ENCODE measurements at places on chromosomes 13 and 19.

DNA sequence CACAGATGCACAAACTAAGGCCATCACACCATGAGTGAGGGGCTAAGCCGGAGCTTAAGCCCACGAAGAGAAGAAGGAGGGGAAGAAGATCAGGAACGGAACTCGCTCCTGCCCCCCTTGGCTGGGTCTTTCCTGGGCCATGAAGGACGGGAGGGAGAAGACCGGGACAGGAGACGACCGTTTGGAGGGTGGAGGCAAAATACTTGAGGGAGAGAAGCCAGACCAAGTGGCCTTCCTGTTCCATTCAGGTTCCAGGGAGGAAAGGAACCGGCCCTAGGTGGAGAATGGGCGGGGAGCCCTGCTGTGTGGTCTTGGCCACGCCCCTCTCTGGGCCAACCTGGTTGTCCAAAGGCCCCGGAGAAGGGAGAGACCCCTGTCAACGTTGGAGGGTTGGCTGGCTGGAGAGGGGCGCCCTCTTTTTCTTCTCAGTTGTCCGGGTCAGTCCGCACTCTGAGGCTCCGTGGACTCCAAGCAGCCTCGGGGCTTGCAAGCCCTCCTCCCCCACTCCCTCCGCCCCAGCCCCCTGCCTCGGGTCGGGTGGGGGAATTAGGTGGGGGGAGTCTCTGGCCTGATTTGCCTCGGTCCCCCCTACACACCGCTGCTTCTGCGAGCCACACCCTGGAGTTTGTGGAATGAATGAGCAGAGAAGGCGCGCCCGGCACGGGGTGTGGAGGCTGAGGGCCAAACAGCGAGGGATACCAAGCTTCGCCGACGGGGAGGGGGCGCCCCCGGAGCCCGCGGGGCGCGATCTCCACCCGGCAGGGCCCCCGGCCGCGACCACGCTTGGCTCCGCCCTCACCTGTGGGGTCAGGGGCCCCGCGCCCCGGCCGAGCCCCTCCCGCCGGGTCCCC, 757 bp downstream of the FBN3 start:
- DNase-seq, result no peak

DNA sequence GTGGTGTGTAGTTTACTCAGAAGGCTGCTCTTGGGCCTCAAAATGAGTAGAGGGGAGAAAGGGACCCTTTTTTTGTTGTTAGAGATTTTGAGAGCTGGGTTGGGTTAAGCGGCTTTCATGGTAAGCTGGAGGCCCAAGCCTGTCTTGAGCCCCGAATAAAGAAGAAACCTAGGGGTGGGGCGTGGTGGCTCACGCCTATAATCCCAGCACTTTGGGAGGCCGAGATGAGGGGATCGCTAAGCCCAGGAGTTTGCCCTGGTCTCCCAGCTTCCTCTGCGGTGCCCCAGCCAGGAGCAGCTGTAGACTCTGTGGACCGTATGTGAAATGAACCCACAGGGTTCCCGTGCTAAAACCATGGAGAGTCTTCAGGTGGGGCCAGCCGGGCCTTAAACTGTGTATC, 56.1 kb downstream of the KDM4B start:
- no peak for DNase-seq

GRCh38 chr13:113876346-113877148, 12.7 kb upstream of the GAS6 start:
- DNase-seq, result no peak

DNA sequence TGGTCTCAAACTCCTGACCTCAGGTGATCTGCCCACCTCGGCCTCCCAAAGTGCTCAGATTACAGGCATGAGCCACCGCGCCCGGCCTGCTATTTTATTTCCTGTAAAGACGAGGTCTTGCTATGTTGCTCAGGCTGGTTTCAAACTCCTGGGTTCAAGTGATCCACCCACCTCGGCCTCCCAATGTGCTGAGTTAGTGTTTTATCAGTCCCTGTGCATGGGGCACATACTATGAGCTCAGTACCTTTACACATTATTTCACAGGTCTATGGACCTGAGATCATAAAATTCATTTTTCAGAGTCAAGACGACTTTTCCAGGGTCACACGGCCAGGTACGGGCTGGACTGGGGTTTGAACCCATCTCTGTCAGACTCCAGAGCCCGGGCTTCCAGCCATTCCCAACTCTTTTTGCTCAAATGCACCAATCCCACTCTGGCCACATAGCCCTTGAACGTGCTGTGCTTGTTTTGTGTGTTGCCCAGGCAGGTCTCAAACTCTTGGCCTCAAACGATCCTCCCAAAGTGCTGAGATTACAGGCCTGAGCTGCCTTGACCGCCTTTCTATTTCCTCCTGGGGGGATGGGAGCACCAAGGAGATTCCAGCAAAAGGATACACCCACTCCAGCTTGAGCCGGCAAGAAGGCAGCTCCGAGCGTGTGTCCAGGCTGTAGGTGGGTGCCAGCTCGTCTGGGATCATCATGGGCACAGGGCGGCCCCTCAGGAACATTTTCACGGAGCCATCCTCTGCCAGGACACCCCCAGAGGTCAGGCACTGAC, 1.1 kb downstream of the EML2 start:
- DNase-seq, result no peak

DNA sequence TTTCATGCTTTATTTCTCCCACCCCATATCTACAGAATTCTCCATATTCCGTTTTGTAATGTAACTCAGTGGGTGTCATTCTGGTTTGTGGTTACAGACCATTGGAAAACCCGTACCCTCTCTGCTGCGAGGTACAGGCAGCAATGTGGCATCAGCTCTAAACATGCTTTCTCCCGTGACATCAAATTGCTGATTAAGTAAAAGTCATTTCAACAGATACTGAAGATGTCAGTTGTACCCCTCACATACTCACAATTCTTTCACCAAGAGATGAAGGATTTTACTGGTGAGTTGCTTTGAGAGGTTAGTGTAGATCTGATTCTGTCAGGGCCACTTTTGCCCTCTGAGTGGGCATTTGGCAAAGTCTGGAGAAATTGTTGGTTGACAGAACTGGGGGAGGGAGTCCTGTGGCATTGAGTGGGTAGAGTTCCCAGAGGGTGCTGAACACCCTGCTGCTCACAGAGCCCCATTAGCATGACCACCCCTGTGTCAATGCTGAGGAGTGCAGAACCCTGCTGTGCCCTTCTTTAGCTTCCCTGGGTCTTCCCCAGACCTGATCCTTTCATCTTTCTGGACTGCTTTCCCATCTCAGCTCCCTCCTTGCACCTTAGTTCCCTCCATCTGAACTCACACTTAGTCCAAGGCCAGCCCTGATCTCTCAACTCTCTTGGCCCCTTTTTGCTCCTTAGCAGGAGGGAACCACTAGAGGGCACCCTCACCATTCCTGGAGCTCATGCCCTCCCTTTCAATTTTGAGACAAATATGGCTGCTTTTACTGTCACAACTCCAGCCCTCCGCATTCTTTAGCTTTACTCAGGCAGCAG, 39.9 kb upstream of the CEACAM8 start:
- no peak for DNase-seq

DNA sequence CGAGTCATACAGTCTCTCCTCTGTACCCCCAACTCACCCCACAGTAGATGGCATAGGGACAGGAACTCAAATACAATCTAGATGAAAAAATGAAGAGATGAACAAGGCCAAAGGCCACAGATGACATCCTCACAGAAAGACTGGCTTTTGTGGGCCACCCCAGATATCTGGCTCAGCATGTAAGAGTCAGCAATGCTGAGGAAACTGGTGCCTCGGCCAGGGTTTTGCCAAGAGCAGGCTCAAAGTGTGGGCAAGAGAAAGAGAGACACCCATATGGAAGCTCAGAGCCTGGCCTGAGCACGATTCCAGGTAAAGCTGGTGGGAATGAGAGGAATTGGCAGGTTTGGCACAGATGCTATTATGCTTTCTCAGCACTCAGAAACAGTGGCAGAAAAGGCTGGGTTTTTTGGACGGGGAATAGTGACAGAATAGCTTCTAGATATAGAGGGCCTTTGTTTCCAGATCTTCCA, 460.6 kb downstream of the FOXO1 start:
- DNase-seq, result no peak

DNA sequence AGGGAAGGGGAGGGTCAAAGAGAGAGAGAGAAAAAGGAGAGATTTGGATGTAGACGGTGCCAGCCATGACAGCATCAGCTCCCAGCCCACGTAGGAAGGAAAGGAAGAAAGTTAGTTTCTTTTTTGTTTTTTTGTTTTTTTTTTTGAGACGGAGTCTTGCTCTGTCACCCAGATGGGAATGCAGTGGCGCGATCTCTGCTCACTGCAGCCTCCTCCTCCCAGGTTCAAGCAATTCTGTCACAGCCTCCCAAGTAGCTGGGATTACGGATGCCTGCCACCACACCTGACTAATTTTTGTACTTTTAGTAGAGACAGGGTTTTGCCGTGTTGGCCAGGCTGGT, 27.6 kb downstream of the ELL start:
- DNase-seq, result no peak

GRCh38 chr19:339262-339887, 5.2 kb downstream of the MIER2 start:
- no peak for DNase-seq

DNA sequence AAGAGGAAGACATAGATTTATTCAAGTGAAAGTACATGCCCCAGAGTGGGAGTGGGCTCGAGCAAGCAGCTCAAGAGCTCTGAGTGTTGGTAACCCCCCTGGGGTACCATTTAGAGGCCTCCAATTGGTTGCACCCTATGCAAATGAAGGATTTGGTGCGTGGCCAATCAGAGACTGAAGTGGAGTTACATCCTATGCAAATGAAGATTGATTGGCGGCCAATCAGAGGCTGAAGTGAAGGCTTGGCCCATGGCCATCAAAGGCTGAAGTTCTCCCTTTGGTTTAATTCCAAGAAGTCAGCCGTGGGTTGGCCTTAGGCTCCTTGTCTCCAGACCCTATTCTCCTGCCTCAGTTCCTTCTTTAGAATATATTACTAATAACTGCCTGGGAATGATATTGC, 12.9 kb upstream of the IGFL1 start:
- DNase-seq, result no peak

DNA sequence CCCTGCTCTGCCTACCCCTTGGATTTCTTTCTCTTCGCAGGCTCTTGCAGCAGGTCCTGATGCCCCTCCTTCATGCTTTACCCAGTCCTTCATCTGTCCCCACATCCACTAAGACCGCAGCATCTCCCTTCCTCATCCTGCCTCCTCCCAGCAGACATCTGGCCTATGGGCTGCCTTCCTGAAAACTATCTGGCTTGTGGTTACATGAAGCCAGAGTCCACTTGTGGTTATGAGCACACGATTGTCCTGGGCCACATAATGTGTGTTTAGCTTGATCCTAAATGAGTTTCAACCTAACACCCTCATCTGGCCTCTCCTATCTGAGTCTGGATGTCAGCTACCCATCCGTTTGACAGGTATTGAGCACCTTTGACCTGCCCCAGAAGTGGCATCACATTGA, 5.5 kb upstream of the ZNF175 start:
- DNase-seq, result no peak

- no peak for DNase-seq
Observed at GRCh38 chr19:18415178-18415867, 3.9 kb upstream of the SSBP4 start.

GRCh38 chr13:102774591-102775520, 1.3 kb upstream of the TEX30 start:
- no peak for DNase-seq

DNA sequence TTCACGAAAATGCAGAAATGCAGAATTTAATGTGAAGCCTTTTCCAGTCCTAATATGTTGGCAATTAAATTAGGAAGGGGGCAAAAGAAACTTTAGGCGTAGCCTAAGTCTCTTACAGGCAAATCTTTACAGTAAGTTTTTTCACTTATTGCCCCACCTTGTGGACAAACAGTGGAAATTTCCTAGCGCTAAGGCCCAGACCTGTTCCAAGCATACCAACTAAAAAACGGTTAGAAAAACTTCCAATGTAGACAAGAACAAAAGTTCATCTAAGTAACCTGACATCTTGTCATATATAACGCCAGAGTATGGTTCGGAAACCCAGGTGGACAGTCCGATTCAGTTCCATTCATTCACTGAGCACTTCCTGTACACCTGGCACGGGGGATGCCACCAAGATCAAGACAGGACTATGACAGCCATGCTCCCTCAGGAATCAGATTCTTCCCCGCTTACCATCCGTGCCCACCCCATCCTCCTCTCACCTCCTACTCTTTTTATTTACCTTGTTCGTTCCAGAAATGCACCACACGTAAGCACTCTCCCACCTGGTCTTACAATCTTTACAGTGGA, 4.9 kb downstream of the ZAR1L start:
- peak; percentile 12 for DNase-seq

GRCh38 chr19:3976495-3977241, 5.8 kb upstream of the DAPK3 start:
- no peak for DNase-seq

- no peak for DNase-seq
Observed at GRCh38 chr13:35712907-35713761, 236.6 kb upstream of the MAB21L1 start.

DNA sequence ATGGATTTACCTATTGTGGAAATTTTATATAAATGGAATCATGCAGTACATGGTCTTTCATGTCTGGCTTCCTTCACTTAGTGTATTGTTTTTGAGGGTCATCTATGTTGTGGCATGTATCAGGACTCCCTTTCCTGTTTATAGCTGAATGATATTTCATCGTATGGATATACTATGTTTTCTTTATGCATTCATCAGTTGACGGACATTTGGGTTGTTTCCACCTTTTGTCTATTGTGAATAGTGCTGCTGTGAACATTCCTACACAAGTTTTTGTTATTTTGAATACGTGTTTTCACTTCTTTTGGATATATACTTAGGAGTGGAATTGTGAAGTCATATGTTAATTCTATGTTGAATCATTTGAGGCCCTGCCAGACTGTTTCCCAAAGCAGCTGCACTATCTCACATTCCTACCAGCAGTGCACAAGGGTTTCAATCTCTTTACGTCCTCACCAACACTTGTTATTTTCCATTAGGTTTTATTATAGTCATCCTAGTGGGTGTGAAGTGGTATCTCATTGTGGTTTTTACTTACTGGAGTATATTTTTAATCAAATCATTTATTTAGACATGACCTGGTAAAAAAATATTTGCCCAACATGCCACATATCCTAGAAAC, 262.7 kb downstream of the DLEU7 start:
- no peak for DNase-seq

- DNase-seq, result no peak
Observed at GRCh38 chr13:50326811-50327210, 311.6 kb downstream of the KCNRG start.

DNA sequence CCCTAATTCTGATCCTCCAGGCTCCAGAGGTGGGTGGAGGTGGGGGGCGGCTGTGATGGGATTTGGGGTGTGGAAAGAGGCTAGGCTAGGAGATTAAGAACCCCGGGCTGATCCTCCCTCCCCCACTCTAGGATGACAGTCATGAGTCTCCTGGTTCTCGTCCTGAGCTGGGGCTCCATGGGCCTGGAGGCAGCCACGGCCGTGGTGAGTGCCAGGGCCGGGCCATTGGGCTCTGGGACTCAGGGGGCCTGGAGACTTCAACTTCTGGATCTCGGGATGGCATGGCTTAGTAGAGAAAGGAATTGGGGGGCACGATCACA, 13.9 kb downstream of the TTYH1 start:
- no peak for DNase-seq

DNA sequence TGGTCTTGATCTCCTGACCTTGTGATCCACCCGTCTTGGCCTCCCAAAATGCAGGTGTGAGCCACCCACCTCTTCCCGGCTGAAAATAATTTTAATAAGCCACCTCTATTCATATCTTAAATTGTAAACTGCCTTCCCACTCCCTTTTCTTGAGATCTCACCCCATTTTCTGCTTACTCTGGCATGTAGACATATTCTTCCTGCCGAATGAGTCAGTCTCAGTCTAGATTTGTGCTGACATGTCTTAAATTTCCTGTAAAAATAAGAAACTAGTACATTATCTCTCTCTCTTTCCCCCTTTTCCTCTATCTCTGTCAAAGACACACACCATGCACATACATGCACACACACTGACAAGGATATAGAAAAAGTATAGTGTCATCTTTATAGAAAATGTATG, 60.9 kb downstream of the THSD1 start:
- no peak for DNase-seq

- DNase-seq, result no peak
Observed at GRCh38 chr13:25766576-25766975, 285.2 kb downstream of the SHISA2 start.

All from brain pericyte (primary cell).